ENCODE measurements at places on chromosomes 7 and 10.

DNA sequence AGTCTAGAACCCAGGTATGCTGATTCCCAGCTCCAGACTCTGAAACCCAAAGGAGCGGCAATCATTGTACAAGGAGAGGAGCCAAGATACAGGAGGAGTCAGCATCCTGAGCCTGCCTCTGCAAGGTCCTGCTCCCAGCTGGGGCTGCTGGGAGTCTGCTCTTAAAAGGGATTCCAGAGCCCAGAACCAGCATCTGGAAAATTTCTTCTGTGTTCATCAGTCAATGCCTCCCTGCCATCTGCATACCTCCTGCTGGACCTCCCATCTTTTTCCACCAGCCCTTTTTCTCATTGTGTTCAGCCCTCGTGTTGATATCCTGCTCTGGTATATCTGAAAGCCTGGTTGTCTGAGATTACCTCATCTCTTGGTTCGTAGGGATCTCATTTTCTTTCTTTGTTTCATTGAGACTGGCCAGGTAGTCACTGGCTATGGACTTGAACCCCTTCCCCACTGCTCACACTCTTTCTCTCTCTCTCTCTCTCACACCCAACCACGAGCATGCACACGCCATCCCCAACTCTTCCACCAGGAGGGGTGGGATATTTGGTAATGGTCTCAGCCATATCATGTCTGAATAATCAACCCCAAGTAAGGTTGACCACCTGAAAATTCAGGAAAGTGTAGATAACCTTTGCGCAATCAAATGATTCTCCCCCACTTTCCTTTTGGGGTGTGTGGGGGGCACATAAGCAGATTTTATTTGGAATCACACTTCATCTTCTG lies 608.8 kb downstream of the LRMDA start:
- no peak for DNase-seq

DNA sequence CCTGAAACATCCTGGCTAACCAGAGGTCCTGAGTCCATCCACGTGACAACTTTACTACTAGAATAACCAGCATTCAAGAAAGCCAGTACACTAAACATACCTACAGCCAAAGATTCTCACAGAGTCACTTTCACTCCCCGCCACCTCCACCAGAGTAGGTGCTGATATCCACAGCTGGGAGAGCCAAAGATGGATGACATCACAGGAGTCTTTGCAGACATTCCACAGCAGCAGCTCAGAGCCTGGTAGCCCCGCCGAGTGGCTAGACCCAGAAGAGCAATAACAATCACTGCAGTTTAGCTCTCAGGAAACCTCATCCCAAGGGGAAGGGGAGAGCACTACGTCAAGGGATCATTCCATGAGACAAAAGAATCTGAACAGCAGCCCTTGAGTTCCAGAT lies 13.5 kb upstream of the ADAM22 start:
- no peak for DNase-seq

GRCh38 chr10:63528084-63528744 lies 7.0 kb downstream of the REEP3 start:
- DNase-seq: no peak

- no peak for DNase-seq
Observed at GRCh38 chr10:70131560-70131937, 1.1 kb downstream of the AIFM2 start.

GRCh38 chr7:63899691-63900393 lies 98.8 kb upstream of the ZNF722 start:
- DNase-seq: peak; percentile 58

- no peak for DNase-seq
Observed at GRCh38 chr10:71837098-71837827, 13.8 kb downstream of the PSAP start.

GRCh38 chr7:39099146-39099545 lies 121.4 kb downstream of the POU6F2 start:
- no peak for DNase-seq

- DNase-seq: no peak
Observed at GRCh38 chr10:50226610-50227009, 24.7 kb downstream of the ASAH2 start.

GRCh38 chr7:67448271-67448670 lies 451.6 kb downstream of the TYW1 start:
- DNase-seq: no peak

DNA sequence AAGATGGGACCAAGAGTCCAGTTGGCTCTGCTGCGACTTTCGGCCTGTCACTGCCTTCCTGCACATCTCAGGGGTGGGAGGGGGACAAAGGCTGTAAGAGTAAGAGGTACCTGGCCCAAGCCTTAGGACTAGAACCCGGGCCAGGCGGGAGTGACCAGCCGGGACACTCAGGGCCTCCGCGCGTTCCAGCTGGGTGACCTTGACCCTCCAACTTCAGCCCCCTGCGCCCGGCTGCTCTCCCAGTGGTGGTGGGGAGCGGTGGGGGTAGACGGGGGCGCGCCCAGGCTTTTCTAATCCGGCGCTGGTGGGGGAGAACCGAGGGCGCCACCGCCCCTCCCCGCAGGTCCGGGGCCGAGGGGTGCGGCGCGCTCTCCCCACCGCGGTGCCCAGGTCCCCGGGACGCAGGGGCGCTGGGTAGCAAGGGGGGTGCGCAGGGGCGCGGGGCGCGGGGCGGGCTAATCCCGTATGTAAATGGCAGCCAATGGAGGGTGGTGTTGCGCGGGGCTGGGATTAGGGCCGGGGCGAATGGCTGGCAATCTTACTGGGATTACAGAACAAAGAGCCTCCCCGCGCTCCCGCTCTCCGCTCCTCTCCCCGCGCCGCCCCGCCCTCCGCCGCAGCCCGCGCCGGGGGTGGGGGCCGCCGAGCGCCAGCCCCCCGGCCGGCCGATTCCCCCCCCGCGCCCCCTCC lies at the start of gene GTF2IRD1:
GTF2IRD1 (plus strand) TSS at position 585 of the 690 bp plus-strand sequence. CDS start 54,175 bp downstream, outside the sequence.
- peak; percentile 64 for DNase-seq

- no peak for DNase-seq
Observed at GRCh38 chr7:132248841-132249240, 327.4 kb downstream of the PLXNA4 start.

GRCh38 chr7:157409149-157409752 lies 72.4 kb downstream of the DNAJB6 start:
- no peak for DNase-seq

- DNase-seq: no peak
Observed at GRCh38 chr7:124761164-124761715, 4.4 kb downstream of the GPR37 start.

DNA sequence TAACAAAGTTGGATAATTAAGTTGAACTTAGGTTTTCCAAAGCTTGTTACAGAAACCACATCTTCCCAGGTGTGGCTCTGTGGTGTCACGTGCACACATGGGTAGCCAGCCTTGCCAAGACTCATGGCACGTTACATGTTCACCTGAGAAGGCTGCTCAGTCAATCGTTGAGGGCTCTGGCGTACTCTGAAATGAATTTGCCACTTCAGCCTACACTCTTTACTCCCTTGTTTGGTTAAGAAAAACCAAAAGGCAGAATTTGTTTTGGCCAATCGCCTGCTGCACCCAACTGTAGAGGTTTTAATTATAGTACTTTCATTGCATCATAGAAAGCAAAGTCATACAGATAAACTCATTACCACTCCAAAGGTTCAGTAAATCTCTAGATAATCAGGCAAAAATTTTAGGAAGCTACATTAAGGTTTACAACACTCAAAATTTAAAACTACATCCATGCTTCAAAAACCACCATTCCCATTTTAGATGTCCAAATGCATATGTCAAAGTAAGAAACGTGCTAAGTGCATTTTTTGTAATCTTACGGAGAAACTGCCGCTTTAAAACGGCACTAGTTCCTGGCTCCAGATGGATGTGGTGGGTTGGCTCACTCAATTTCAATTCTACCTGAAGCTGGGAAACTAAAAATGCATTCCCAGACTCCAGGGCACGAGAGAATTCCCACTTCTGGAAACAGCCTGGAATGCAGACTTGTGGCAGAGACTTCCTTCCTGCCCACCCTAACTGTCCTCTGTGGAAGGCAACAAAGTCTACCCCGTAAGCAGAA lies 88.4 kb downstream of the DIP2C start:
- no peak for DNase-seq

GRCh38 chr10:127997271-127997670 lies 90.4 kb downstream of the PTPRE start:
- DNase-seq: no peak

GRCh38 chr7:46207931-46208634 lies 287.0 kb upstream of the IGFBP3 start:
- DNase-seq: no peak

DNA sequence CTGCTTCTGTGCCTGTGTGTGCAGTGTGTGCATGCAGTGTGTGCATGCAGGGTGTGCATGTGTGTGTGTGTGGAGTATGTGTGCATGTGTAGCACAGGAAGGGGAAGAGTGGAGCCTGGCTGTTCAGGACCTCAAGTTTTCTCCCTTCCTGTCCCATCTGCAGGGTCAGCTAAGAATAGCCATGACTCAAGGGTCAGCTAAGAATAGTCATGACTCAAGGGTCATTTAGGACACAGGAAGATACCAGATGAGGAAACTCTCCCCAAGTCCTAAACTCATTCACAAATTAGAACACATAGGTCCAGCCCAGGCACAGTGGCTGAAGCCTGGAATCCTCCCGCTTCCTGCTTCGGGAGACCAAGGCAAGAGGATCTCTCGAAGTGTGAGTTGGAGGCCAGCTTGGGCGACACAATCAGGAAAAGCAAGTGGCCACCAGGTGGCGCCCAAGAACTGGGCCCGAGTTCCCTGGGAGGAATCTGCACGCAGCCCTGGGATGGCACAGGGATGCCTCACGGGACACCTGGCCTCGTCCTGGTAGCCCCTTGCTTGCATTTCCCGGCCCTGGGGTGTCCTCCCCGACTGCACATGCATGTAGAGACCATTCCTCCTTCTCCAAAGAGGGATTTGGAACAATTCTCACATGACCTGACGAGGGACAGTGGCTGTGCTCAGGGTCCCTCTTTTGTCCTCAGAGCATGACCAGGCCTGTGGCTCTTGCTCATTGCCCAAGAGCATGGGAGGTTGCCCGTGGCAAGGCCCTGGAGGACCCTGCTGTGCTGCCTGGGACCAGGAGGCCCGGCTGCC lies 21.4 kb upstream of the VOPP1 start:
- peak; percentile 31 for DNase-seq

GRCh38 chr7:27184337-27185012 lies 557 bp downstream of the HOXA11 start:
- DNase-seq: no peak

All from T-helper 22 cell (primary cell).